ENCODE measurements at places on chromosomes 11 and 22.
A peak's percentile ranks its signal among the peaks of the same experiment; 100 is the strongest.

DNA sequence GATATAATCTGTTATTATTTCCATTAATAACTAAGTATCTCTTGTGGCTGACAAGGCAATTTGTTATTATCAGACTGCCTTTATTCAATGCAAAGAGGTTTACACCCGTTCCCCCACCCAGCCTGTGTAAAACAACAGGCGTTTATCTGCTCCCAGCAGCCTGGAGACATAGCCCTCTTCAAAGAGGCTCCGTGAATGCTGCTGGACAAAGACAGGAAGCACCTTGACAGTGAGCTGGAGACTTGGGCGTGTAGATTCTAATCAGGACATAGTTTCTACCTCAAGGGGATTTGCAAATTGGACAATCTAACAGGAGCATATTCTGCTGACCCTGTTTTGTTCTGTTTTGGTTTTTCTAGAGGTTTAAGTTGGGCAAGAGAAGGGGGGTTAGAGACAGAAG, 733.0 kb upstream of the KIRREL3 start:
- DNase-seq = no peak

GRCh38 chr11:69641681-69642548, 959 bp downstream of the CCND1 start:
- DNase-seq = no peak

DNA sequence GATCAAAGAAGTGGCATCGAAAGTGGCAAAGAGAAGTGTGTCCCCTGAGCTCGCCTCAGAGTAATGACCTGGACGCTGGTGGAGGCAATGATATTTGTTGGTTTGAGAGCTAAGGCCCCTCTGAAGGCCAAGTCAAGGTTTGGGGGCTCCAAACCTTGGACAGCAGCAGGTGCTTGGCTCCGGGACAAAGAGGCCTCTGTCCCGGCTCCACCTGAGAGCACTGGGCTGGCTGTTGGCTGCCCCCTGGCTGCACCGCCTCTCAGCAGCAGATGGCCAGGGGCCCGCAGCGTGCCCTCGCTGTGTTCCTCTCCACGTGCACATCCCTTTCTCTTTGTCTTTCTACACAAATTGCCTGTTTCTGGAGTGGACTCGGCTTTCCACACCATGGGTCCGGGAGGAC, 301.3 kb downstream of the NTM start:
- DNase-seq = no peak

- peak; percentile 12 for DNase-seq
These were observed 3.9 kb upstream of the OR4C6 start for GRCh38 chr11:55658031-55658573.

DNA sequence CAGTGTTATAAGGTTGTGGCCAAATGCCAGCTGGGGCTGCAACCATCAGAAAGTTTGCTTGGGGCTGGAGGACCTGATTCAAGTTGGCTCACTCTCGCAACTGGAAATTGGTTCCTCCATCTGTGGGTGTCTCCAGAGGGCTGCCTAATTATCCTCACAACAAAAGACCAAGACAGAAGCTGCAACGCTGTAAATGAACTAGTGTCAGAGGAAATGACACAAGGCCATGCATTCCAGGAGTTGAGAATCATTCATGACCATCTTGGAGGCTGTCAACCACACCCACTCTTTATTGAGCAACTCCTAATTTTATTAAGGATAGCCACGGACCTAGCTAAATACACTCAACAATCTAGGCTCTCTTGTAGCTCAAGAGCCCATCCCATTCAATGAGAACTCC, 1060.8 kb downstream of the OPCML start:
- DNase-seq = no peak

- no peak for DNase-seq
These were observed 101.8 kb downstream of the TRIM44 start for GRCh38 chr11:35764417-35764816.

GRCh38 chr11:106691807-106692365, 326.4 kb downstream of the GUCY1A2 start:
- no peak for DNase-seq

- DNase-seq = no peak
These were observed 47.0 kb upstream of the SUSD2 start for GRCh38 chr22:24134090-24134846.

DNA sequence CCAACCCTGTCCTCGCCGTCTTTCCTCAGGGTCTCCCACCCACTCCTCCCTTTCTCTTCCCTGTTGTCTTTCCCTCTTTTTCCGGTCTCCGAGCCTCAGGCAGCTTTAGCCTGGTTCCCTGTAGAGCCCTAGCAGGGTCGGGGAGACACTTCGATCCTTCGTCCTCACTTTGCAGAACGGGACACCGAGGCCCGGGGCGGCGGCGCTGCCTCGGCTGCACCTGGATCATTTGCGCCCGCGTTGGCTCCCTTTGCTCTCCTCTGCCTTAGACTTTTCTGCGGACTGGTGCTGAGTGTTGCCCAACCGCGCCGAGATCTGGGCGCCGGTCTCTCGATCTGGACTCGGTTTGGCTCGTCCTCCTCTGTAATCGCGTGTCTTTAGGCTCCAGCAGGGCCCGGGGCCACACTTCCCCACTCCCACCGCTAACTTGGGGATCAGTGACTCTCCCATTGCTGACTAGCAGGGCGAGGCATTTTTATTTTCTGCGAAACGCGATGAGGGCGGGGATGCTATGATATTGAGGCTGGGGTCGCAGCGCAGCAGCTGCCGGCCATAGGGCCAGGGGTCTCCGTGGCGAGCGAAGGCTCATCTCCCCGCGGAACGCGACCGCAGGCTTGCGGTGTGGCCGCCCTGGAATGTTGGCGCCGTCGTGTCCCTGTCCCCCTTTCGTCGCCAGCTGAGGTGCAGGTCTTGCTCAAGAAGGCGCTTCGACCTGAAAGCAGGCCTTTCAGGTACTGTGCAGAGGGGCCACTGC, 1.6 kb upstream of the E2F8 start:
- no peak for DNase-seq

DNA sequence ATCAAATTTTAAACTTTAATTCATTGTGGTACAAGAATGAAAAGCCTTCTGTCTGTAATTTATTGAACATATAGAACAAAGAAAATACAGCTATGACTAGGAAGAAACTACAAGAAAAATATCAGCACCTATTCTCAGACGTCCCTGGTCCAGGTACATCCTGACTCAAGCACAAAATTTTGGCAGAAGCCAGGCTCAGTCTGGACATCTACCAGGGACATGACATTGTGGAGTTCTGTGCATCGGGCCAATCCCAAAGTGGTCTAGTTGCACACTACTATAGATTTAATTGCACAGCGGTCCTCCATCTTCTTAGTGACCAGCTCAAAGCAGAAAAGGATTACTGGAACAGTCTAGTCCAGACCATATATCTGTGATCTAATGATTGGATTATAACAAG, 15.7 kb upstream of the CD59 start:
- DNase-seq = no peak

DNA sequence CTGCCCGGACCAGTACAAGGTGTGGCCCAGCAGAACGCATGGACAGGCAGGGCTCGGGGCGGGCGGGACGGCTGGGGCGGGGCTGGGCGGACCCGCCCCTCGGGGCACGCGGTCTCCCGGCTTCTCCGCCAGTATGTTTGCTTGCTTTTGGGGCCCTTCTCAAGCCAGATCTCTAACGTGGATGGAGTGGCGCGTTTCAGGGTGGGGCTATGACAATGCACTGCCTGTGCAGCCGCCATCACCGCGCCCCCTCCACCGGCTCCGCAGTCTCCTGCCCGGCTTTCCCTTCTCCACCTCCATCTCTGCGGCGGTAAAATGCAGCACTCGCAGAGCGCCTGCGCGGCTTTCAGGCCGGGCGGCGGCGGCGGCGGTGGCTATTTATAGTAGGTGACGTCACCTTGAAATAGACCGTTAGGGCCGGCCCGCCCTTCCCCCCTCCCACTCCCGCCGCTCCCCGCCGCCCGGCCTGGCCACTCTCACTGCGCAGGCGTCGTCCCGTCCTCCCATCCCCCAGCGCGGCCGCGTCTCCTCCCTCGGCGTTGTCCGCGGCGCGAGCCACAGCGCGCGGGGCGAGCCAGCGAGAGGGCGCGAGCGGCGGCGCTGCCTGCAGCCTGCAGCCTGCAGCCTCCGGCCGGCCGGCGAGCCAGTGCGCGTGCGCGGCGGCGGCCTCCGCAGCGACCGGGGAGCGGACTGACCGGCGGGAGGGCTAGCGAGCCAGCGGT, at the start of gene YWHAH:
Gene YWHAH (plus strand): TSS at position 558 of the 722 bp plus-strand sequence. CDS start 199 bp downstream, outside the sequence.
- DNase-seq = peak; percentile 86

GRCh38 chr11:40230821-40231220, 1228.6 kb downstream of the LRRC4C start:
- no peak for DNase-seq

- DNase-seq = no peak
These were observed 105.3 kb upstream of the HSD17B12 start for GRCh38 chr11:43574949-43575912.

GRCh38 chr22:45291061-45291930, 6.5 kb downstream of the UPK3A start:
- DNase-seq = no peak

- no peak for DNase-seq
These were observed 183.4 kb upstream of the MTMR2 start for GRCh38 chr11:96107143-96107824.

DNA sequence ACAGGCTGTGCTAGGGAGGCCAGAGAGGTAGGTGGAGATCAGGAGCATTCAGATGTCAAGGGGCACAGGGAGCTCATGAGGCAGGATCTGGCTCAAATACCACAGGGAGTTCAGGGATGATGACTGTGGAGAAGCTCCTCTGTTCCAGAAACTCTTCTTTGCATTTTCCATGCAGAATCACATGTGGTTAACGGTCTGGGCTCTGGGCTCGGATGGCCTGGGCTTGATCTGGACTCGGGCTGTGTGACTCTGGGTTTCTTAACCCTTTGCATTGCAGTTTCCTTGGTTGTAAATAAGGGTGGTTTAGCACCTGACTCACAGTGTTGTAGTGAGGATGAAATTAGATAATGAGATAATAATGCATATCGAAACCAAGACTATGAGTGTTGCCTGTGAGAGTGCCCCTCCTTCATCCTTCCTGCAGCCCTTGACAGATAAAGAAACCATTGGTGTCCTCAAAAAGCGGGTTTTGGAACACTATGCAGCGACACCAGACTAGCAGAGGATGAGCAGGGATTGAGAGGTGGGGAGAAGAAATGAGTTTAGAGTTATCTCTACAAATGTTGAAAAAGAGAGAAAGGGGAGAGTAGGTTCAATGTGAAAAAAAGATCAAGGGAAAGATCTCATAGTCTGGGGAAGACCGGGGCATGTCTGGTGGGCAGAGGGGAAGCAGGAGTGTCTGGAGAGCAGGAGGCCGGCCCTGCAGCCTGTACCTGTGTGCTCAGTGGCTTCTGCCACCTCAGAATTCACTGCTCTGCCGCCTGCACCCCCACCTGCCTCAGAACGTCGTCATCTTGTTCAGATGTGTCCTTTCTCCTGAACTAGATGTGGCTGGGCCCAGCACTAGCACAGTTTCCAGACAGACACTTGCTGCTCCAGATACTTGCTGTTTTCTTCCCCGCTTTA, 197.8 kb upstream of the SORL1-AS1 start:
- DNase-seq = no peak

DNA sequence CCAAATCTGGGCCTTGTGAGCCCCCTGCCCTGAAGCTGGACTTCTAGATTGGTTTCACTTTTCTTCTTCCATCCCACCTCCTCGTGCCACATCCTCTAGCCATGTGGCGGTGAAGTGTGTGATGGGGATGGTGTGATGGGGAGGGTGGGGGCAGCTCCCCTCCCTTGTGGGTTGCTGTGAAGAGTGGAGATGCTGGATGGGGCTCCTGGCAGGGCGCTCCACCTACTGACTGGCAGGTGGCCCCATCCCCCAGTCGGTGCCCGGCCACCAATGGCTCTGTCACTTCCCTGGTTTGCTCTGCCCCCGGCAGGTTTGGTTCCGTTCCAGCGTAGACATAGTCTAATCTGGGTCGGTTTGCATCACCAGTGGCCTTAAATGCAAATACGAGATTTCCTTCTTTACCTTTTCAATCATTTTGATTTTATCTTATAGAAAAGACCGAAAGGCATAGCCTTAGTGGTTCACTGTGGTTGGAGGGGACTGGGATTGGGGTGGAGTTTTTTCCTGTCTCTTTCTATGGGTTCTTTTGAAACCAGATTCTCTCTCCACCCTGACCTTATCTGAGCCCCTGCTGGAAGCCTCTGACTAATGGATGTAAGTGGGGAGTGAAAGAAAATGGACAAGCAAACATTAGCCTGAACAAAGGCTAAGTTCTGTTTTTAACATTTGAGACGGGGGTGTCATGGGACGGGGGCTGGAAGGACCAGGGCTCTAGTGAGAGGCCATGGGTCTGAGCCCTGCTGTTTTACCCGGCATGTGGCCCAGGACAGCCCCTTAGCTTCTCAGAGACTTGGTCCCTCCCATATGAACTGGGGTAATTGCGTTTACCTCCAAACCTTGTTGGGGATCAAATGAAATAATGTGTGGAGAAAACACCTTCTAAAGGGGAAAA, 149.3 kb downstream of the CACNA1I start:
- DNase-seq = no peak

DNA sequence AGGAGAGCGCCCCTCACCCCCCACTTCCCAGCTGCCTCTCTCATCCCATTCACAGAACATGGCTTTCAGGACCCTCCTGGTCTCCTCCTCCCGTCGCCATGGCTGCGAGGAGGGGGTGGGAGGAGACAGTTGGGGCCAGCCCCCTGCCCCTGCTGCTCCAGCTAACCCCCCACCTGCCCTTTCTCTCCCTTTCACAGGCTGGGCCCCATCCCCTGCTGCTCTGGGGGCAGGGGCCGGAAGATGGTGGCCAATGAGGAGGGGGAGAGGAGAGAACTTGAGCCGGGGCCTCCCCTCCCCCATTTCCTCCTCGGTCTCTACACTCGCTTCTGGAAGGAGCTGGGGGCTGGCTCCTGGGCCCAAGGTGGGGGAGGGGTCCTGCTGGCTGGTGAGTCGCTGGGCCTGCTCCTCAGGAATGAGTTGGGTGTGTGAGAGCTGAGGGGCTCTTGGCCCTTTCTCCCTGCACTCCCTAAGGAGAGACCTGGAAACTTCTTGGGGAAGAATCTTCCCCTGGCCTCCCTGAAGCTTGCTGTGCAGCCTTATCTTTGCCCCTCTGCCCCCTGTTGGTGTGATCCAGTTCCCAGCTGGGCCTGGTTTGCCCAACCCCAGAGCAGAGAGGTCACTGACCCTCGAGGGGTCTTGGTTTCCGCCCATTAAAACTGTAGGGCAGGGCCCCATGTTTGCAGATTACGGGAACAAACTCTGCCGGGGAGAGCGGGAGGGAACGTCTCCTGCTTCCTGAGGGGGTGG, 10.2 kb downstream of the YPEL4 start:
- DNase-seq = no peak

GRCh38 chr11:115759622-115760460, 255.6 kb upstream of the CADM1 start:
- no peak for DNase-seq

GRCh38 chr22:42500836-42501179, 18.8 kb downstream of the RRP7A start:
- DNase-seq = no peak
